ENCODE measurements at places on chromosomes 7 and 10.

- peak; percentile 43 for DNase-seq
These were observed 54.8 kb downstream of the MPP7 start for GRCh38 chr10:28248092-28248491.

DNA sequence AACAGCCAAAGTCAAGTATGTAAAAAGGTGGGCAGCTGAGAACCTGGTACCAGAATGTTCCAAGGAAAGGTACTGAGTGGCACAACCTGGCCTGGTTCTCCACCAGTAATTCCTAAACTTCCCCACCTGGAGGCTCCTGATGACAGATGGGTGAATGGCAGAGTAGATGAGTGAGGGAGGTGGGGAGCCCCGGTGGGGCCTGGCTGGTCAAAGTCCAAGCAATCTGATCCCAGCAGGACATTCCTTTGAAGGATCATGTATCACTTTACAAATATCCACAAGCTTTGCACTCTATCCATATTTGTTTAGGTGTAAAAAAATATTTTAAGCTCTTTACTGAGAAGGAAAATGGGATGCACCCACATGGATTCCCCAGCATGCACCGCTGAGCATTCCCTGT lies 250.2 kb downstream of the DPP6 start:
- DNase-seq, result no peak

DNA sequence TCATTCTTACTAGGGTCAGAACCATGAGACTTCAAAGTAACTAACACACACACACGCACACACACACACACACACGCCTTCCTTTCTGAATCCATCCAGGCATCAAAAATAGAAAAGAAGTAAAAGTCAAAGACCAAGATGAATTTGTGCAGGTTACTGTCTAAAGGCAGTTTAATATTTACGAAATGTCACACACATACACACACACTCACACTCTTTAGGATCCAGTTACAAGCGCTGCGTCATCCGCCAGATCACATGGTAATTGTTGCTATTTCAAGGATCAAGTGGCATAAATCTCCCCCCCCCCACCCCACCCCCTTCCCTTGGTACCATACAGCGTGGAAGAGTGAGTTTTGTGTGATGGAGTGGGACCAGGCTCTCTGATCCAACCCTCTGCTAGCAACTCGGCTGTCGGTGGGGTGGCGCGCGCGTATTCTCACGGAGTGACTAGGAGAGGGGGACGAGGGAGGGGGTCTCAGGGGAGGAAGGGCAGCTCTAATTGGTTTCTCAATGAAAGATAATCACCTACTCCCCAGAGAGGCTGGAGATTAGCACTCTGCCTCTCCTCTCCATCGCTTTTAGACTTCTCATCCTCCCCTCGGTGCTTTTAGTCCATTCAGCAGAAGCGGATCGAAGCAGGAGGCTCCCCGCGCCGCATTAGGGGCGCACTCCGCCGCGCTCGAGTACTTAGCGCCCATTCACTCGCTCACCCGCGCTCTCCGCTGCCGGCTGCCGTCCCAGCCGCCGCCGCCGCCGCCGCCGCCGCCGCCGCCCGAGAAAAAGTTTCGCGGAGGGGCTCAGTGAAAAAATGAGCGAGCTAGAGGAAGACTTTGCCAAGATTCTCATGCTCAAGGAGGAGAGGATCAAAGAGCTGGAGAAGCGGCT lies 83.5 kb upstream of the PRKG1 start:
- no peak for DNase-seq

DNA sequence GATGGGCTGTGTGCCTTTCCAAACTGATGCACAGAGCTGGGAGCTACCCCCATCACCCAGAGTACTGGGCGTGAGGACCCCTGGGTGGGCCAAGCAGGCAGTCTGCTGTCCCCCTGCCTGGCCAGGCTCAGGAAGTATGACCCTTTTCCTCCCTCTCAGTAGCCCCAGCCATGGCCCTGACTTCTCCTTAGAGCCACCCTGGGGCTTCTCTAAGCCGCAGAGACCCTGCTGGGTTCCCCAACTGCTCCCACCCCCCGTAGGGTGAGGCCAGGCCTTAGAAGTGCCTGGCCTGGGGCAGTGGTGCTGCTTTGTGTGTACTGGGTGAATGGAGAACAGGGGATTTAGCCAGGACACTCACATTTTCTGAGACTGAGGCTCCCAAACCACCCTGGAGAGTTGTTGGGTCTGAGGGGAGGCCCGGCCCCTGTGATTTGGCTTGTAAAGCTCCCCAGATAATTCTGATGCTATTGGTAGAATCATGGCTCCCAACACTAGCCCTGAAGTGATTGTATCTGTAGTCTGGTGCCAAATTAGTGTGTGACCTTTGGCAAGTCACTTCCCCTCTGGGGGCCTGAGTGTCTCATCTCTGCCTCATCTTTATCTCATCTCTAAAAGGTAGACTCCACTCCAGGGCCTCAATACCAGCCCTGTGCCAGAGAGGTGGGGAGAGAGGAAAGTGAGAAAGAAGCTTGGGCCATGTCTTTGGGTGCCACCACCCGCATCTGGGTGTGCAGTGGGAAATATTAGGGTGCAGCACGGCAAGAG lies 99.7 kb upstream of the PPIF start:
- DNase-seq, result no peak

DNA sequence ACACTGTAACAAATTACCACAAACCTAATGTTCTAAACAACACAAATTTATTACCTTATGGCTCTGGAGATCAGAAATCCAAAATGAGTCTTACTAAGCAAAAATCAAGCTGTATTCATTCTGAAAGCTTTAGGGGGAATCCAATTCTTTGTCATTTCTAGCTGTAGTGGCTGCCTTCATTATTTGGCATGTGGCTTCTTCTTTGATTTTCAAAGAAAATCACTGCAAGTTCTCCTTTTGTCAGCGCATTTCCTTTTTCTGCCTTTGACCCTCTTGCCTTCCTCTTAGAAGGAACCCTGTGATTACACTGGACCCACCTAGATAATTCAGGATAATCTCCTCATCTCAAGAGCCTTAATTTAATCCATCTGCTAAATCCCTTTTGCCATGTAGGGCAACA lies 36.9 kb downstream of the ZPBP start:
- no peak for DNase-seq

GRCh38 chr7:50589364-50589763 lies 24.2 kb upstream of the DDC start:
- no peak for DNase-seq

- DNase-seq, result no peak
These were observed 384.4 kb upstream of the AUTS2 start for GRCh38 chr7:69213878-69214277.

DNA sequence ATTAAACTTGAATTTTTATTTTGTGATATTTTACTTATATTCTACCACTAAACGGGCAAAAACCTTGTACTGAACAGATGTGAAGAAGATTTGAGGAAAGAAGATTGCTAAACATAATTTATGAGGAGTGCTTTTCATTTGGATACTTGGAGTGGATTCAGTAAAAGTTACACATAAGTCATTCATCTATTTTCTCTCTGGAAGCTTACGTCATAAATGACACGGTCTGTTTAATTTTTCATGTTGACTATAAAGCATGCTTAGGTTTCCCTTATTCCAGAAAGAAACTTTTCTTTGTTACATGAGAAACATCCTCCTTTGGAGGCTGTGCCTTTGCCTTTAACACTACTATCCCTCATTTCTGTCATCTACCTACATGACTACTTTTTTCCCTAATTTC lies 53.9 kb downstream of the TFEC start:
- DNase-seq, result no peak

DNA sequence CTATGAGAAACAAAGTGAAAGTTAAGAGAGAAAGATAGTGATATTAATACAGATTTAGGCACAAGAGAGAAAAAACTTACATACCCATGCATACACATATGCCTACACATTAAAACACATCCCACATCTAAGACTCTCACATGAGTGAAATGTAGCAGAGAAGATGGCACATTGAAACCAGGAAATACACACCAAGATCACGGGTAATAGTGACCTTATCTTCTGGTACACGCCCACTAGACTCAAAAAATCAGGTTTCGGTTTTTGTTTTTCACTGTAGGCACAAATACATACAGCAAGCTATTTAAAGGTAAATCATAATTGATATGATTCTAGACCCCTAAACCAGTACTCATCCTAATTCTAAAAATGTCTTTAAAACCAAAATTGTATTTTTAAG lies 225.2 kb upstream of the TAC1 start:
- DNase-seq, result no peak

DNA sequence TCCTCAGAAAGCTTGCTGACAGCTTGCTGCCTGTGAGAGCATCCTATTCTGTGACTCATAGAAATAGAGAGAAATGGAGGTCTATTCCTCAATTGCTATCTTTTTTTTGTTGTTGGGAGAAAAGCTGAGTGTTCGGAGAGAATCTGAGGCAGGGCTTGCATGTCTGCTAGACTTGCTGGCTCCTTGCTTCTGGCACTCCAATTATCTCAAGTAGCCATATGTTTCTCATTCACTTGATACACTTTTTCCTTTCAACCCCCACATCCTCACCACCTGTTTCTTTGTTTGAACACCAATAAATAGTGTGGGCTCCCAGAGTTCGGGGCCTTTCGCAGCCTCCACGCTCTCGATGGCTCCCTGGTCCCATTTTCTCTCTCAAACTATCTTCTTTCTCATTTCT lies 172.2 kb downstream of the SH2D4B start:
- no peak for DNase-seq

GRCh38 chr7:100689230-100690135 lies 4.6 kb downstream of the GIGYF1 start:
- no peak for DNase-seq

DNA sequence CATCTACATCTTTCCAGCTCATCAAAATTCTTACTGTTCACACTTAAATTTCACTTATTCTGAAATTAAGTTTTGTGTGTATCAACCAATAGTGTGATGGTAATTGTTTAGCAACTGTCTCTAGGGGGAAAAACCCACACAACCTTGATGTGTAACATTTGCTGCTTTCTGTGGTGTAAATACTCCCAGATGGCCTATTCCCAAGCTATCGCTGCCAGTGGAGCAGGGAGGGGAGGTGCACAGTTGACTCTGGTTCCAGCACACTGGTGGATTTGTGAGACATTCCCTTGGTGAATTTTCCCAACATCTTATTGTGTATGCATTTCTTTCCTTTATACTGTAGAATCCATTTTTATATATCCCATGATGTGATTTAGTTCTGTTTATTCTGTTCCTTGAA lies 275.9 kb upstream of the SHH start:
- DNase-seq, result no peak

GRCh38 chr7:17535776-17536175 lies 237.3 kb downstream of the AHR start:
- DNase-seq, result no peak

- no peak for DNase-seq
These were observed 201.3 kb upstream of the CDCA7L start for GRCh38 chr7:22146961-22147512.

DNA sequence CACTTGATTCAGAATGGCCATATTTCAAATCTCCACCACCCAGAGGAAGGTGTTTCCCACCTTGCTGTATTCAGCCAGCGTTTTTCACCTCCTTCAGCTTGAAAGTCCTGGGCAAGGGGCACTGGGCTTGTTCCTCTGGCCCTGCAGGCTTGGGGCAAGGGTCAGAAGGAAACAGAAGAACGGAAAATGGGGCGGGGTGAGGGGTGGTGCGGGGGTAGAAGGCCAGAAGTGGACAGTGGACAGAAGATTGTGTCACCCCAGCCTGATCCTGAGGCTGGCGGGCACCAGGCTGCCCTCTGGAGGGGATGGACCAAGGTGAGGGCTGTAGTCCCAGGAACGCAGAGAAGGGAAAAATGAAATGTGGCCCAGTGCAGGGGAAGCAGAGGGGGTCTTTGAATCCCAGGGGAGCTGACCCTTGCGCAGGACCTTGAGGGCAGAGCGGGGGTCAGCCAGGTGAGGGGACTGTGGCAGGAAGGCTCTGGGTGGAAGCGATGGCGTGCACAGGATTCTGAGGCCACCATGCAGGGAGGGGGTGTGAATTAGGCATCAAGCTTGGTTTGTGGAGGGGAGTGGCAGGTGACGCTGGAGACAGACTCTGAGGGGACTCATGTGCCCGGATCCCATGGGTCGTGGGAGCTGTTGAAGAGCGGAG lies 23.0 kb downstream of the TMEM120A start:
- no peak for DNase-seq

GRCh38 chr7:119594956-119595355 lies 678.0 kb upstream of the KCND2 start:
- no peak for DNase-seq

- DNase-seq, result no peak
These were observed 25.9 kb upstream of the GALNT11 start for GRCh38 chr7:151999424-152000090.

DNA sequence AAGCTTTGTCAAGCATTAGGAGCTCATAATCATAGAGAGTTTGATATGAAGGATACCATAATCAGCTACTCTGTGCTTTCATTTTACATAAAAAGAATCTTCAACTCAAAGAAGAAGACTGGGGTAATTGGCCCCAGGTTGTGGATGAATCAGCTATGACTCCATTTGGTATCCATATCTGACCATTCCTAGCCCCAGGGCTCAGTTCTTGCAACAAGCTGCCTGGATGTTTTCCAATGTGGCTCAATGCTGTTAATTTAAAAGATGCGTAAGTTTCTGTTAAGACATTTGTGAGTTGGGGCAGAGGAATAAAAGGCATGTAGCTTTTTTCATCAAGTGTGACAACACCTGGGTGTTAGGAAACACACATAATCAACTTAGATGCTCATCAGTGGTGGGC lies 951.1 kb downstream of the NRG3 start:
- DNase-seq, result no peak

DNA sequence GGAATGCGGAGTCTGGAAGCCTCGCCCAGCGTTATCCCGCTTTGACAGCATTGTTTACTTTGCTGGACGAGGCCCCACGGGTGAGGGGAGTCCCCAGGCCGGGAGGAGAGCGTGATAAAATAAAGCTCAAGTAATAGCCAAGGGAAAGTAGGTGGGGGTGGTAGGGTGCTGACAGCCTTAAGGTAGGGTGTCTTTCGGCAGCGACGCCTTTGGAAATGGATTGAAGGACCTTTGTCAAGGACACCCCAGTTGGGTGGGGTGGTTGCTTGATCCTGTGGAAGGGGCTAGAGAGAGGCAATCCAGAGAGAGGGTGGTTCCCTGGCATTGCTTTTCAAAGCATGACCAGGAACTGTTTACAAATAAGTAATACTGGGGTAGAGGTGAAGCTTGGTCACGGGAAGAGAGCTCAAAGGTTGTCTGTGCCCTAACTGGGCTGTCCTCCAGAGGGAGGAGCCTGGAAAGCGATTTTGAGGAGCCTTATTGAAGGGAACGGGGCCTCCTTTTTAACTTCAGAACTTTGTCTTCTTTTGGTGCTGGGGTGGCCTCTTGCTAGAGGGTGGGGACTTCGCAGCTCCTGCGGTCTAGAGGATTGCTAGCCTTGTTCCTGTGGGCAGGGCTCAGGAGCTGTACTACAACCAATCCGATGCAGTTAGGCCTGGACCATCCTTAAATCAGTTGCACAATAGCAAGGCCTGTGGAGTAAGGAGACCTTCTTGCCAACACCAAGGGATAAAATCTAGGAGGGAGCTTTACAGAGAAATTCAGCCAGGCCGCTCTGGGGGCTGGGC lies 1.3 kb downstream of the EIF4EBP2 start:
- peak; percentile 90 for DNase-seq

DNA sequence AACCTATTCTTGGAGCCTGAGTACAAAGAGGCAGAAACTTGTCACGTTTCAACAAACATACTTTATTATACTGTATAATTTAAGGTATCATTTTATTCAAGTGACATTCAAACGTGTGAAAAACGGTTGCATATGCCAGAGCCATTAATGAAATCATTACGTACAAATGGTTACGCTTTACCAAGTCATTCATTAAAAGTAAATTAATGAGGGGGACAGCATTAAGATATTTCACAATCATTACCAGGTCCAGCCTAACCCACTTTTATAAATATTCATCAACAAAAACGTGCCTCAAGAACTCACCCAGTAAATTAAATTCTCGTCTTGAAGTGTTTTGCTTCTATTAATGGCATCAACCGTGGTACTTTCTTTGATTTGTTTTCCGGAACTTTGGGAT lies 253.0 kb downstream of the RPS24 start:
- DNase-seq, result no peak

GRCh38 chr7:158645842-158646241 lies 58.2 kb upstream of the PTPRN2 start:
- DNase-seq, result no peak
